ENCODE measurements at places on chromosomes 4 and X. TPM values are rescaled to one million over a fixed set of nuclear protein-coding genes. Genes with fewer than 3 reads are reported as not detected.
A peak's percentile ranks its signal among the peaks of the same experiment; 100 is the strongest.

TMSB15A gene
- total RNA-seq = not detected

LGI2 gene
- 3.0 TPM for total RNA-seq

GRCh38 chr4:156609421-156609820, 362.2 kb downstream of the PDGFC start:
- no peaks in the 10 kb centered on the region for H3K4me1 ChIP-seq
- H3K27me3 ChIP-seq = no peaks in the 10 kb centered on the region
- no peak overlapping the region for H3K4me3 ChIP-seq
- H3K27ac ChIP-seq = no peak overlapping the region
- no peaks in the 10 kb centered on the region for H3K36me3 ChIP-seq
- peak; percentile 24 for DNase-seq

DNA sequence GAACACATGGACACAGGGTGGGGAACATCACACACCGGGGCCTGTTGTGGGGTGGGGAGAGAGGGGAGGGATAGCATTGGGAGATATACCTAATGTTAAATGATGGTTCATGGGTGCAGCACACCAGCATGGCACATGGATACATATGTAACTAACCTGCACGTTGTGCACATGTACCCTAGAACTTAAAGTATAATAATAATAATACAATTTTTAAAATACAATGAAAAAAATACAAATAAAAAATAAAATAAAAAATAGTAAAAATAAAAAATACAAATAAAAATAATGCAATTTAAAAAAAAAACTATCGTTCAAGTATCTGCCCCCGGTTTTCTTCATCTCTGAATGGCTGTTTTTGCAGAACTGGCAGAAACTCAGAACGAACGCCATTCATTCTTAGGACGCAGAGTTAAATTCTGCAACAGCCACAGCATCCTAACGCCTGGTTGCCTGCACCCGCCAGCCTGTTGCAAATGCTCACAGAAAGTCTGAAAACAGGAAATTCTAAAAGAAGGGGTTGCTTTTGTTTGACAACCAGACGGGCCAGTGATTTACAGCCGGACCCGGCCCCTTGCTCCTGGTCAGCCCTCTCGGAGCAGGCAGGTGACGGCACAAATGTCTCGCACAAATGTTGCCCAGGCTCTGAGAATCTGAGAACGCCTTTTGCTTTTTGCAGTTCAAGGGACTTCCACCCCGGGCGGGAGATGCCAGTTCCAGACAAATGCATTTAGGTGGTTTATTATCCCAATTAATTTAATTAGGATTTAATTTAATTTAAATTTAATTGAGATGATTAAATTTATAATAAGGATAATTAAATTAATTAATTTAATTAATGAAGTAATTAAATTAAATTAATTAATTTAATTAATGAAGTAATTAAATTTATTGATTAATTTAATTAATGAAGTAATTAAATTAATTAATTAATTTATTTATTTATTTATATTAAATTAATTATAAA, 47.8 kb downstream of the CRLF2 start:
- no peak overlapping the region for H3K4me3 ChIP-seq
- H3K36me3 ChIP-seq = no peaks in the 10 kb centered on the region
- peaks cover 31% of the 10 kb centered on the region for H3K27me3 ChIP-seq
- DNase-seq = no peak

DNA sequence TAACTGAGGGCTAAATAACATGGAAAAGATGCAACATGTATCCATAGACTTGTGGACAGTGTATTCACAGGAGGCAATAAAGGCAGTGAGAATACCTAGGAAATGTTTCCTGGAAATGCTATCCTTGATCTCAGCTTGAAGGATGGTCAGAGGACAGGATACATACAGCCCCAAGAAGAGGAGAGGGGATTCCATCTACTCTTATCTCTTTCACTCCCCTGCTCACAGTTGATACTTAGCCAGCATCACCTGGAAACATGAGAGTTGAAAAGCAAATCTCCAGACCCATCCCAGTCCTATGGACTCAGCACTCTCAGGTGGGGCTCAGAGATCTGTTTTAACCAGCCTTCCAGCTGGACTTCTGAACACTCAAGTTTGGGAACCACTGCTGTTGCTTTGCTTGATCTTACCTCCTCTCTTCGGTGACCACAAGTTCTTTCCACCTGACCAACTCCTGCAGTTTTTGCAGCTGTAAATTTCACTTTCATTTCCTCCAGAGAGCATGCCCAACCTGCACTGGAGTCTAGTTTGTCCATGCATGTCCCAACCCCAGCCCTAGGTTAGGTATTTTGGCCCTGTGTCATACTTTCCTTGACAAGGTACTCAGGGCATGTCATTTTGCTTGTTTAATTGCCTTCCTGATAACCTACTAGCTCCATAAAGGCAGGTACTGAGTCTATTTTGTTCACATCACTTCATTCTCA, 10.4 kb downstream of the RELL1 start:
- H3K27ac ChIP-seq = no peak overlapping the region
- DNase-seq = no peak
- peaks cover 89% of the 10 kb centered on the region for H3K4me1 ChIP-seq
- H3K36me3 ChIP-seq = no peaks in the 10 kb centered on the region

DNA sequence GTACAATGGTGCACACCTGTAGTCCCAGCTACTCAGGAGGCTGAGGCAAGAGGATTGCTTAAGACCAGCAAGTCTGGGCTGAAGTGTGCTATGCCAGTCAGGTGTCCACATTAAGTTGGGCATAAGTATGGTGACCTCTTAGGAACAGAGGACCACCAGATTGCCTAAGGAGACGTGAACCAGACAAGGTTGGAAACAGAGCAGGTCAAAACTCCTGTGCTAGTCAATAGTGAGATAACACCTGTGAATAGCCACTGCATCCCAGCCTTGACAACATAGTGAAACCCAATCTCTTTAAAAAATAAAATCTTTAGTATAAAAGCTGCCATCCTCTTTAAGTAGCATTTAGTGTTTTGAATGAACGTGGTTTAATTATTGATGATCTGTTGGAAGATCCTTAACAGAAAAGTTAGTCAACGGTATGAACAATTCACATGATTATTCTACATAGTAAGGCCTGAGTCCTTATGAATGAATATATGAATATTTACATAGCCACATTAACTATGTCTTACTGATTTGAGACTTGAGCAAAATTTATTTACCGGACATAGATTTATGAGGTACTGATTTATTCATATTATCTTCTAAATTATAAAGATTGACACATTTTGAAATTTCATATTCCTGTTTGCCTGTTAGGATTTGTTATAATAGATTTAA, 63.2 kb downstream of the UBE2K start:
- peaks cover 80% of the 10 kb centered on the region for H3K36me3 ChIP-seq
- no peaks in the 10 kb centered on the region for H3K27me3 ChIP-seq
- no peak overlapping the region for H3K27ac ChIP-seq
- no peak overlapping the region for H3K4me3 ChIP-seq

GRCh38 chr4:96228463-96228862, 388.6 kb downstream of the PDHA2 start:
- H3K4me1 ChIP-seq = no peaks in the 10 kb centered on the region
- no peak for DNase-seq
- no peaks in the 10 kb centered on the region for H3K36me3 ChIP-seq
- no peak overlapping the region for H3K27ac ChIP-seq
- H3K27me3 ChIP-seq = no peaks in the 10 kb centered on the region

DNA sequence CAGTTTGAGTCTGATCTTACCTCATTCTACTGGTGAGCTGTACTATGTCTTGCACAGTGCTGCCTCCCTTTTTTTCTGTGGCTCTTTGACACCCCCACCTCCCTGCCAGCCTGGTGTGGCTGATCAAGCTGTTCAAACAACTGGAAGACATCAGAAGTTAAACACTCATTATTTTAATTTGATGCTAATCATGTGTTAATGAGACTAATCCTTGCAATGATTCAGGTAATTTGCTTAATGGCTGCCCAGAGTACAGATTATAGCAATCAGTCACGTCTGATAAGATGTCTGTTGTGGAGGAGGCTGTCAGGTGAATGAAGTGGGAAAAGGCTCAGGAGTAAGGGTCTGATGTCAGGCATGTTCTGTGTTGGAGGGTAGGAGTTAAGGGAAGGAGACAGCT, 87.4 kb upstream of the GK2 start:
- H3K4me3 ChIP-seq = peak overlapping the region; percentile 47
- no peaks in the 10 kb centered on the region for H3K4me1 ChIP-seq
- no peaks in the 10 kb centered on the region for H3K36me3 ChIP-seq
- no peak for DNase-seq
- H3K27ac ChIP-seq = no peak overlapping the region
- H3K27me3 ChIP-seq = no peaks in the 10 kb centered on the region

DNA sequence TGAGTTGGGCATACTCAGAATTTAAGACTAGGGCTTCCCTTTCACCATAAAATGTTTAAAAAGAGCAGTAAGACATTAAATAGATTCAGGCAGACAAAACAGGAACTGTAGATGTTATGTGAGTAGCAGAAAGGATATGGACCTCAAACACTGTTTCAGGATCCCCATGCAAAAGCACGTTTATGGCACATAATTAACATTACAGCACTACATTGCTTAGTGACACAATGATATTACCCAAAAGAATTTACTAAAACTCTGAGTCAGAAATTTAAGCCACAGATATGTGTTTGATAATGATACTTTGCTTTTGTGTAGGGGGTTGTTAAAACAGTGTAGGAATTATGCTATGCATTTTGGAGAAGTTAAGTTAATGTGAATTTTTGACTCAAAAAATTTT, 266.3 kb downstream of the PDGFC start:
- no peak for DNase-seq
- no peak overlapping the region for H3K27ac ChIP-seq
- H3K27me3 ChIP-seq = no peaks in the 10 kb centered on the region
- H3K4me3 ChIP-seq = no peak overlapping the region
- no peaks in the 10 kb centered on the region for H3K4me1 ChIP-seq

Data from left ventricle myocardium inferior (tissue), 1 donor.